ENCODE measurements at places on chromosomes 11 and 22.

GRCh38 chr11:44404736-44405395 lies 94.9 kb upstream of the ALX4 start:
- DNase-seq = no peak

- DNase-seq = peak; percentile 78
Observed at GRCh38 chr11:78228467-78228866, 39.7 kb downstream of the USP35 start.

- DNase-seq = no peak
Observed at GRCh38 chr11:104033134-104033533, 3.3 kb upstream of the DDI1 start.

DNA sequence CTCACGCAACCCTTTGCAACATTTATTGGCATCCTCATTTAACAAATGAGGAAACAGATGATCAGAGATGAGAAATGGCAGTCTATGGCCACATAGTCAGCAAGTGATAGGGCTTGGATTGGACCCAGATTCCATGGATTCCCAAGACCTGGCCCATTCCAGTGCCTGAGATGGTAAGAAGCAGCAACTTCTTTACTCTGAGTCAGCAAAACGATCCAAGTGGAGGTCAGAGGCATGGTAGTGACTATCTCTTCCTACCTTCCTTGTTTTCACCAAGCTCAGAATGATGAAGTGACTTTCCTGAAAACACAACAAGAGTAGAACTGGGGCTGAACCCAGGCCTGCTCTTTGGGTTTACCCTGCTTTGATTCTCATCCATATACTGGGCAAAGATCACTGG lies 293.1 kb downstream of the TENM4 start:
- DNase-seq = no peak

- no peak for DNase-seq
Observed at GRCh38 chr11:6411594-6412031, 7.3 kb downstream of the APBB1 start.

DNA sequence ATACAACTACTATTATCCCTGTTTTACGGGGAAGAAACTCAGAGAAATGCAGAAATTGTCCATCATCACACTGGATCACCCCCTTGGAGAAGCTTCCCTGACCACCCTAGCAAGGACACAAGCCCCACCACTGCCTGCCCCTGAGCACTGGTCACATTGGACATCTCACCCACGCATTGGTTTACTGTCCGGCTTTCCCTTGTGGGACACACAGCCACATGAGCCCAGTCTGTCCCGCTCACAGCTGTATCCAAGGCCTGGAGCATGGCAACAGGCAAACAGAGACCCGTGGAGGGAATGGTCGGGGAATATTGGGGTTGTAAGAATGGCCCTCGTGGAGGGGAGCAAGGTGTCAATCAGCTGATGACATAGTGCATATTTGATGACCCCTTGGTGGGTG lies 42.7 kb upstream of the FGF3 start:
- DNase-seq = no peak

- DNase-seq = no peak
Observed at GRCh38 chr11:128616161-128616560, 28.8 kb upstream of the ETS1 start.

GRCh38 chr11:74460481-74461154 lies 6.7 kb downstream of the KCNE3 start:
- DNase-seq = no peak

- no peak for DNase-seq
Observed at GRCh38 chr11:131710511-131710910, 340.1 kb downstream of the NTM start.

- DNase-seq = peak; percentile 66
Observed at GRCh38 chr22:23762842-23763578, at the start of gene C22orf15. C22orf15 (plus strand) TSS chr22:23762990; CDS start chr22:23763307, 317 bp downstream.

GRCh38 chr11:68312117-68312779 lies at the start of gene LRP5:
LRP5 (plus strand) TSS chr11:68312591; CDS start chr11:68312715, 124 bp downstream.
- peak; percentile 54 for DNase-seq

GRCh38 chr11:1737080-1737757 lies 13.2 kb downstream of the IFITM10 start:
- no peak for DNase-seq

GRCh38 chr11:65915101-65915820 lies 3.6 kb downstream of the C11orf68 start:
- peak; percentile 54 for DNase-seq

DNA sequence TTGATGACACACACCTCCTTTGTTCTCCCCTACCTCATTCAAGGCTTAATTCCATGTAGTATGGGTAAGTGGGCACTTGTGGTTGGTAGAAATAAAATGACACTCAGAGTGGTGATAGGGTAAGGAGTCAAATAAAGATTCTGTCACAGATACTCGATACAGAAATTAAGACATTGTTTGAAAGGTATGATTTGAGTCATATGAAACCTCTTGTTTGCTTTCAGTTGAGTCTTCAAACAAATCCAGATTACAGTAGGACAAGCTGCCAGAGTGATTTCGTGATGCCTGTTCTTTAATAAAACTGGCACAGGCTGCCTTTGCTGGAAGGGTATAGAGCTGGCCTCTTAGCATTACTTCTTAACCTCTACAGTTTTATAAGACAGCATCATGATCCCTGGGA lies 182.4 kb downstream of the SPON1 start:
- no peak for DNase-seq

DNA sequence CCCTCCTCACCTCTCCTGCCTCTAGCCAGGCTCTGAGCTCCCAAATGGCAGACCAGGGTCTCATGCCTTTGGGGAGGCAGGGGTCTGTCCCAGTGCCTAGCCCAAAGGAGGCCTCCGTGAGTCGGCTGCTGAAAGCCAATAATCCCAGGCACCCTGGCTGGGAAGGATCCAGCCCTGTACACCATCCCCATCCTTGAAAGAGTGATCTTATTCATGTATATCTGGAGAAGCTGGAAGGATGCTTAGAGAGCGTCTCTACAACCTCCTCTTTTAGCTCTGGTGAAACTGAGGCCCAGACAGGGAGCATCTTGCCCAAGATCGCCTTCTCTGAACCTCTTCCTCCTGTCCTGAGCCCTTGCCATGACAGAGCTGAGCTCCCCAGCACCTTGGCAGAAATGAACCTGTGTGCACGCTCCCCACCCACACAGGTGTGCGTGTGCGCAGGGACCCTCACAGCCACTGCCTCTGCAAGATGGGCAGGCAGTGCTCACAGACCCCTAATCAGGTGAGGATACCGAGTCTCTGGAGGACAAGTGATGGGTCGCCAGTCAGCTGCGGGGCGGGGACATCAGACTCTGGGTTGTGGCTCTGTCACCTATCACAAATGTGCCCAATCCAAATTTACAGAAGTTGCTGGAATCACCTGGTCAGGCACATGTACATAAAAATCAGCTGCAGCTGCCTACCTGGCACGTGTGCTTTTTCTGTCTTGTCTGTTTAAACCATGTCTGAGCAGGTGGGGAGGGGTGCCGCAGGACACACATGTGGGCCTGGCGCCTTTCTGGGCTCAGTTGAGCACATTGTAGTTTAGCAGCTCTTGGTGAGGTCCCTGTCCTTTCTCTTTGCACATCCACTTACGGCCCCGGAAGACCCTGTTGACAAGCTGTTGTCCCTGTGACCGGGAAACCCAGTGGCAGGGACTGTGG lies 49.3 kb upstream of the WNT7B start:
- DNase-seq = no peak

DNA sequence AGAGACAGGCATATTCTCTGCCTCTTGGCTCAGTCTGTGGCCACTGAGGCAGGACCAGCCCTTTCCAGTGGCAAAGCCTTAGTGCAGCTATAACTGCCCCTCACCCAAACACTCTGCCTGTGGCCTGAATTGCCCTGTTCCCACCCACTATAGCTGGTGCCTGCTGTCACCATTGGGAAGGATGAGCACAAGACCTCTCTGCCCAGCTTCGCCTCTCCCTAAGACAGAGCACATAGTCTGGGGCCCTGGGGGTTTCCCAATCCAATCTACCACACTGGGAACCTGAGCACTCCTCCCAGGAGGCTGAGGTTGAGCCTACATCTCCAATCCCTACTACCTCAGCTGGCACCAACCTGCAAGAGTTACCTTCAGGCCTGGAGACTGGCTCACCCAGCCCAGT lies 670.4 kb downstream of the JRKL start:
- DNase-seq = no peak

- no peak for DNase-seq
Observed at GRCh38 chr22:37803195-37803638, 4.5 kb upstream of the GCAT start.

- no peak for DNase-seq
Observed at GRCh38 chr11:113447621-113448315, 27.4 kb downstream of the DRD2 start.

- no peak for DNase-seq
Observed at GRCh38 chr11:14930369-14930768, 38.3 kb upstream of the CYP2R1 start.

GRCh38 chr11:130423541-130424142 lies 4.8 kb downstream of the ADAMTS8 start:
- peak; percentile 61 for DNase-seq

- no peak for DNase-seq
Observed at GRCh38 chr11:95736355-95736754, 53.2 kb downstream of the FAM76B start.

GRCh38 chr11:35165423-35166368 lies 26.7 kb downstream of the CD44 start:
- DNase-seq = no peak

GRCh38 chr11:31757260-31757835 lies 53.8 kb downstream of the PAX6 start:
- DNase-seq = no peak

GRCh38 chr11:115324581-115325432 lies 179.4 kb downstream of the CADM1 start:
- DNase-seq = peak; percentile 90

DNA sequence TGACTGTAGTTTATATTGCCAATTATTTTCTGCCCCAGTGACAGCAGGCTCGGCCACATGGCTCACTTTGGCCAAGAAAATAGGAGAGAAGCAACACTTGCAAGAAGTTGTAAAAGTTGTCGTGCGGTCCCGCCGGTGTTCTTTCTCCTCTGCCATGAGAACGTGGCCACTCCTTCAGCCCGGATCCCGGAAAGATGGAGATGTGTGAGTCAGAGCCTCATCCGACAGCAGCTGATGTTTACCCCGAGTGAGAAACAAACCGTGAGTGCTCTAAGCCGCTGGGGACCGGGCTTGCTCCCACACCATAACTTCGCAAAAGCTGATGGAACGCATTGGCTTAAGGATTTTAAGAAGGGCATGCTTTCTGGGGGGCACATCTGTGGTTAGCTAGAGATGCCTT lies 157.0 kb downstream of the CACNA1I start:
- DNase-seq = no peak

- DNase-seq = peak; percentile 68
Observed at GRCh38 chr11:96084610-96085318, 160.9 kb upstream of the MTMR2 start.

GRCh38 chr11:45216901-45217300 lies 69.2 kb downstream of the SYT13 start:
- no peak for DNase-seq

DNA sequence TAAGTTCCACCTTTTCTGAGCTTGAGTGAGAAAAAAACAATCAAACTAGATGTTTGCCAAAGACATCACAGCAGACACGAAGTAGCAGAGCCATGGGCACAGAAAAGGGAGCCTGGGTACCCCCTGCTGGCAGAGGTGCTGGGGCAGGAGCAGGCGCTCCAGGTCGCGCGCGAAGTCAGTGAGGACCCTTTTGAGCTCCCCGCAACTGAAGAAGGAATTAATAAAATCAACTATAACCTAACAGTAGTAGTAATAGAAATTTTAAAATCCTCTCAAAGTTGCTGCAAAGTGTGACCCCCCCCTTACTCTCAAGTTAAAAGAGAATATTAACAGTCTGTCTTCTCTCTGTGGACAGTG lies 20.0 kb upstream of the PARVB start:
- no peak for DNase-seq

GRCh38 chr11:83689144-83689780 lies 403.1 kb upstream of the CCDC90B start:
- no peak for DNase-seq

GRCh38 chr11:59822989-59823566 lies 12.5 kb upstream of the MRPL16 start:
- peak; percentile 81 for DNase-seq

DNA sequence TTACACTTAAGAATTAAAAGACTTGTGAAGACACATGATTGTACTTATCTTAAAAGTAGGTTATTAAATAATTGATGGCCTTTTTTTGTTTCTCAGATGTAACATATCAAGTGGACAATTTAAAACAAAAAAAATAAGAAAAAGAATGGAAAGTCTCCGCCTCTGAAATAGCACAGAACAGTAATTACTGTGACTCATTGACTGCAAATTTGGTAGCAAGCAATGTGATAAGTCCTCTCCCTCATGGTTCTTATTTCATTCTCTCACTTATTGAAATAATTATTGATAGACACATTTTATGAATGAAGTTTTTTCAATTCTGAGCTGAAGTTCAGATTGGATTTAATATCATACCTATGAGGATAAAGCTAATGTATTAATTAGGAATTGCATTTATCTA lies 717.9 kb upstream of the LUZP2 start:
- DNase-seq = no peak

DNA sequence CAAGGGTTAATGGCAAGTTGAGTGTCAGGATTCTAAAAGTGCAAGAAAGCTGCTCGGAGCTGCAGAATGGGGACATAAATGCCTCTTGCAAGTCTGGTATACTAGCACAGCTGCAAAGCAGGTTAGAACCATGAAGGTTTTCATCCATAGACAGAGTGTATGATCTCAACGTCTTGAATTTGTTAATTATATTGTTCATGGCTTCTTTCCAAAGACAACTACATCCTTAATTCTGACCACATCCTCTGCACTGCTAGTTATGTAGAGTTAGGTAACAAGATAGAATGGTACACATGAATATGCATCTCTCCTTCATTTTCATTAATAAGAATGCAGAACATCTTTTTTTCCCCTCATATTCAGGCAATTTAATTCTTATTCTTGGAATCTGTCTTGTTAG lies 34.2 kb downstream of the EXPH5 start:
- DNase-seq = peak; percentile 31

All from eye (tissue), 1 donor.